Bronchial smooth muscle cell (primary cell): ENCODE measurements at places on chromosomes 16 and 17. TPM values are rescaled to one million over a fixed set of nuclear protein-coding genes. Genes with fewer than 3 reads are reported as not detected.

GNG13 gene
- total RNA-seq, result not detected in 2 replicates

PSMC3IP gene
- total RNA-seq, result 2.1 and 2.4 TPM in 2 replicates

MT1H gene
- not detected in 2 replicates for total RNA-seq

DNAAF1 gene
- total RNA-seq, result under 0.01 TPM in 2 replicates

OR1F1 gene
- not detected in 2 replicates for total RNA-seq

CLDN7 gene
- total RNA-seq, result 4.2 and 16.5 TPM in 2 replicates
